ENCODE measurements at places on chromosomes 11 and 22.

- DNase-seq: no peak
Measured at GRCh38 chr11:15534266-15534665, 419.5 kb downstream of the INSC start.

GRCh38 chr22:32922186-32922585 lies 120.7 kb downstream of the TIMP3 start:
- no peak for DNase-seq

- DNase-seq: no peak
Measured at GRCh38 chr22:26445577-26446275, 16.7 kb downstream of the ASPHD2 start.

GRCh38 chr11:131025421-131026125 lies 109.3 kb upstream of the SNX19 start:
- DNase-seq: no peak

GRCh38 chr11:33825854-33826560 lies 51.7 kb upstream of the FBXO3 start:
- DNase-seq: no peak

DNA sequence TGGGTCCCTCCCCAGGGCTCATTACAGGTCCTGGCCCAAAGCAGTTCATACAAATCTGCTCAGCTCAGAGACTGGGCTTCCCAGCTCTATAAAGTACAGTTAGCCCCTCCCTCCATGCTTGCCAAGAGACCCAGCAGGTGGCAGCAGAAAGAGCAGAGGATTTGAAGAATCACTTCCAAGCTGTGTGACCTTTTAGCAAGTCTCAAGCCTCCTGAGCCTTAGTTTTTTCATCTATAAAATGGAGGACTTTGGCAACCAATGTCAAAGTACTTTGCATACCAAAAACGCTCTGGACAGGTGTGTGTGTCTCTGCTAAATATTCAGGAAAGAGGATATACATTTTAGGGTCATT lies 26.6 kb downstream of the RELT start:
- no peak for DNase-seq
